ENCODE measurements at places on chromosomes 4 and X. TPM values are rescaled to one million over a fixed set of nuclear protein-coding genes. Genes with fewer than 3 reads are reported as not detected.

DNA sequence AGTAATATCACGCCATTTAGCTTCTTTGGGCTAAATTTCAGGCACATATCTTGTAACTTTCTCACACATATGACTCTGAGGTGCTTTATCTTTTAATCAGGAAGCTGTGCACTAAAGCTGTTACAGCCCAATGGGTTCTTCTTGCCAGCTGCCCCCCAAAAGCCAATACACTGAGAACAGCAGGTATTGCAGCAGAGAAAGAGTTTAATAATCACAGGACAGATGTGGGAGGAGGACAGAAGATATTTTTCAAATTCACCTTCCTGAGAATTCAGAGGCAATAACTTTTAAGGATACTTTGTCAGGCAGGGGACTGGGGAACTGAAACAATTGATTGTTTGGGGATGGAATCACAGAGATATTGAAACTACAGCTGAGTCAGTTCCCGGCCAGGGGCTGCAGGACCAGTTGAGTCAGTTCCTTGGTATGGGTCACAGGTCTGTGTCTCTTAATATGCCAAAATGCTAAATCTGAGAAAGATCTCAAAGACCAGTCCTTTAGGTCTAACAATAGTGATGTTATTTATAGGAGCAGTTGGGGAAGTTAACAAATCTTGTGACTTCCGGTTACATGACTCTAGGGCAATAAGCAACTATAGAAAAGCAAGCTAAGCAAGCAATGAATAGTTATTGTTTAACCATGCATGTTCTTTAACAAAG is 28.1 kb downstream of the DDIT4L start:
- DNase-seq, result no peak

GRCh38 chr4:173328236-173328901 is 5.8 kb downstream of the HMGB2 start:
- no peak for DNase-seq

GRCh38 chr4:126358041-126358440 is 1043.3 kb downstream of the FAT4 start:
- no peak for DNase-seq

GRCh38 chr4:81577392-81577791 is 105.7 kb upstream of the RASGEF1B start:
- DNase-seq, result no peak

DNA sequence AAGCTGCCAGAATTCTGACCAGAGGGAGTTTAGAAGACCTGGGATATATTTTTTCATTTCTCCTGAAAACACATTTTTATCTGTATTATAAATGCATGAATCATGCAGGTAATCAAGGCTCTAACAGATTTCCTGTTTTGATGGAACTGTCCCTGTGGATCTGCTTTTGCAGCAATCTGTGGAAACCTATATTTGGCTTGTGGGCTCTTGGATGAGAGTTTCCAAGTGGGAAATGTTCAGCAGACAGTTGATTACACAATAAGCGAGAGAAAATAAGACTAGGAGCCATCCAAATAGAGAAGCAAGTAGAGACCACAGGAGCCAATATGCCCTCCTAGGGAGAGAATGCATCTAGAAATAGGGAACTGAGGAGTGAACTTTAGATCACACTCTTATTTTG is 105.0 kb downstream of the NDST3 start:
- DNase-seq, result no peak

DNA sequence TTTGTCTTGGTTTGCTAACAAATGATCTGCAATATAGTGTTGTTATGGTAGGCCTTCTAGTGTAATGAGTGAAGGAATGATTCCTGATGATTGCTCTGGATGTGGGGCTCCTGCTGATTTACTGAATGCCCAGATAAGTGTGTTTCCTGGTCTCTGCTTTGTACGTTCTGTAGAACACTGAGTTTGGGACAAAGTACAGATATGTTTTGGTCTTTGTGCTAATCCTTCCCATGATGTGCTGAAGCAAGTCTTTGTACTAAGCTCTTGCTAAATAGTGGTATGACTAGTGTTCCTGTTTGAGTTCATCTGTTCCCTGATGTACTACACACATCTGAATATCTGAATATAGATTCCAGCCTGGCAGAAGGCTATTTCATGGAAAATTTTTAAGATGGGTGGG is 36.9 kb upstream of the XIAP start:
- no peak for DNase-seq

DNA sequence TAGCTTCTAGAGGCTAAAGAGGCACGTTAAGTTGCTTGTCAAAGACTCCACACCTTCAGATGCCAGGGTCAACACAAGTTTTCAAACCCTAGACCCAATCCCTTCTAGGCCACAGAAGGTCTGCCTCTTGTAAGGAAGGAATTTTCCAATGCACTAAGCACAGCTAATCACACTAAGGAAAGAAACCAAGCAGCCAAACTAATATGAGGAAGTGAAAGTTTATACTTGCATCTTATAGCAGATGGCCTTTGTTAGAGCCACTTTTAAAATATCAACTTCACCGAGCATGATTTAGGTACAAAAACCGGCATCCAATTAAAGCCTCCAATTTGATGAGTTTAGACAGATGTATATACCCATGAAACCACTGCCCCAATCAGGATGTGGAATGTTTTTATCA is 9.9 kb downstream of the FHL1 start:
- no peak for DNase-seq

GRCh38 chrX:44291468-44292092 is 51.9 kb downstream of the EFHC2 start:
- DNase-seq, result no peak

DNA sequence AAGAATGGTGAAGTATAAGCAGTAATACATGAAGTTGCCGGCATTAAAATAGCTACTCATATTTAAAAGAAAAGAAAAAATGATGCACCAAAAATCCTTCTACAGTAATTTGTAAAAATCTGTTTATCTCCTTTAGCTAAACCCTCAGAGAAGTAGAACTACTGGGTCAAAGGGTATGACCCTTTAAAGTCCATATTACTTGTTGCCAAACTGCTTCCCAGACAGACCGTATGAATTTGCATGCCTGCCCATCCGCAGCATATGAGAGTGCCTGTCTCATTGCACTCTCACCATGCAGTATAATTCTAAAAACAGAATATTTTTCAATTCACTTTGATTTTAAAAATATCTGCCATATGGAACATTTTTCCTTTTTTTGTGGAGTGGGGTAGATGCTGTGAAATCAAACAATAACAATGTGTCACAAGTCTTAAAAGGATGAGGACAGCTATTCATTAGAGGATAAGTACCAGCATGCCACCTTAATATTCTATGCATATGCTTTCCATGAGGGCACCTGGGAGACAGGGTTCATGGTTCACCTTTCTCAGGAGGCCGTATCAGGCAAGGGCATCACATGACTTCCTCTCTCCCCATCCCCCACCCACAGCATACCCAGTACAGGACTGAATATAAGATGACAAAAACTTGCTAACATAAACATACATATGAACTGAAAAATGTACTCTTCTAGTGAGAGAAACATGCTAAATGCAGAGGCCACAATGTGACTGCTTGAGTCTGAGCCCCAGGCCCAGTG is 17.8 kb downstream of the ZDHHC9 start:
- no peak for DNase-seq

- DNase-seq, result no peak
Measured at GRCh38 chrX:46308110-46308509, 237.1 kb downstream of the ZNF674 start.

DNA sequence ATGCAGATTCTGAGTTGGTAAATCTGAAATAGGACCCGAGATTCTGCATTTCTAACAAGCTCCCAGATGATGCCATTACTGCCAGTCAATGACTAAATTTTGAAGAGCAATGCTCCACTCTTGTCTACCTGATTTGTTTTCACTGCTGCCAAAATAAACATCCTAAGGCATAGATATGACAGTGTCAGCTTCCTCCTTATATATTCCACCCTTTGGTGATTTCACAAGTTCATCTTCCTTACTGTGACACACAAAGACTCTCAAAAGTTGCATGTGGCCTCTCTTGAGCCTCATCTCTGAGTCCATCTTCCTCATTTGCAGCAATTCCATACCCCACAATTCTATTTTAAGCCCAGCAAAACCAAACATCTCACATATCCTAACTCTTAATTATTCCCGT is 110.9 kb downstream of the FBXW7 start:
- DNase-seq, result no peak

Gene CCNA2
- 54.0 TPM for total RNA-seq

Gene PARM1
- 0.86 TPM for total RNA-seq

Gene DMD
- total RNA-seq, result 29.0 TPM

Gene GAGE12F
- not detected for total RNA-seq

Data from fibroblast of villous mesenchyme (primary cell).